ENCODE measurements at places on chromosomes 3 and 15.

DNA sequence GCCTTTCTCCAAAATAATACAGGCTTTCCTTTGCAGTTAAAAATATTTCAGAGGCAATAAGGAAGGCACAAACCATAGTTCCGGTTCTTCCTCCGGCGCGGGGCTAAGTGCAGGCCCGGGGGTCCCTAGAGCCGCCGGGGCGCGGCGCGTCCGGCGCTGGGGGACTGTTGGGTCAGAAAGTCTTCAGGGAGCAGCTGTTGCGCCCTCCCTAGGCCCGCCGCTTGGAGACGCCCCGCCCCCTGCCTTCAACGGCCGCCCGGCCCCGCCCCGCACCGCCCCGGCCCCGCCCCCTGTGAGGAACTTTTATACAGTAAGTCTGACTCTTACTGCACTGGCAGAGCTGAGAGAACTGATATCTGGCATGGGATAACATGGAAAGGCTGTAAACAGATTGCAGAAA lies 283.1 kb upstream of the ARL6 start:
- DNase-seq, result no peak

DNA sequence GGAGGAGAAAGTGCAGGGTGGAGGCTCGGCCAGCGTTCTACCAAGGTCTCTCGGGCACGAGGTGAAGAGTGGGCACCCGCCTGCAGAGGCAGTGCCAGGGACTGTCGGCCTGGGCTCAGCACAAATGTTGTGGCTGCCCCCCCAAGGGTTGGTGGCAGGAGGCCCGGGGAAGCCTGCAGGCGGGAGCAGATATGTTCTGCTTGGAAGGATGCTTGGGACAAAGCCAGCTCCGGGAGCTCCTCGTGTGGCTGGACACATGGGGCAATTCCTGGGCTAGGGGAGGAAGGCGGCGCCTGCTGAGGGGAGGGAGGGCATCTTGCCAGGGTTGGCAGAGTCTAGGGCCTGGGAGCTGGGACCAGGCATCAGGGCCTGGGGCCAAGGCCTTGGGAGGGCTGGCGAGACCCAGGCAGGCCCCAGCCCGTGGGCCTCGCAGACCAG lies 30.4 kb upstream of the FBLN2 start:
- DNase-seq, result no peak

- DNase-seq, result no peak
Measured at GRCh38 chr3:178703268-178703975, 167.2 kb downstream of the KCNMB2 start.

DNA sequence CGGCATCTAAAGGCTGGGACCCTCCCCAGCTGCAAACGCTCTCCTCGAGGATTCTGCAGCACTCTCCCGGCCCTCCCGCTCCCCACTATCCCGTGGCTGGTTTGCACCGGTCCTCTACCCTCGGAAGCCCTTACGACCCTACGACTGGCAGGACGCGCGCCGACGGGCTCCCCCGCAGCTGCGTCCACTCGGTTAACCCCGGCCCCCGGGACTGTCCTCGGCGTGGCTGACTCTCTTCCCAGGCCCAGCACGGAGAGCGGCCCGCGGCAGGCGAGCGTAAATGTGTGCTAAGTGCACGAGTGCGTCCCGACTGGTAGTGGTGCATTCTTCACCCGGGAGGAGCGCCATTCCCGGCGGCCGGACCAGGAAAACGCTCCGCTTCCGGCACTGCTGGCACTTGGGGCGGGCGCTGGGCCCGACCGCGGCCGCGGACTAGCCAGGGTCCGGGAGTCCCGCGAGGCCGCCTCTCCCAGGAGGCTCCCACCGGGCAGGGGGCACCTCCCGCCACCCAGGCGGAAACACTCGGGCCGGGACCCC lies 508 bp downstream of the GORASP1 start:
- no peak for DNase-seq

- peak; percentile 31 for DNase-seq
Measured at GRCh38 chr3:14203521-14204079, 25.0 kb downstream of the LSM3 start.

GRCh38 chr3:113626503-113627371 lies 69.7 kb downstream of the USF3 start:
- DNase-seq, result no peak

- DNase-seq, result no peak
Measured at GRCh38 chr3:33437556-33438283, 2.5 kb downstream of the UBP1 start.

GRCh38 chr3:178152031-178152806 lies 384.0 kb upstream of the KCNMB2 start:
- DNase-seq, result no peak

DNA sequence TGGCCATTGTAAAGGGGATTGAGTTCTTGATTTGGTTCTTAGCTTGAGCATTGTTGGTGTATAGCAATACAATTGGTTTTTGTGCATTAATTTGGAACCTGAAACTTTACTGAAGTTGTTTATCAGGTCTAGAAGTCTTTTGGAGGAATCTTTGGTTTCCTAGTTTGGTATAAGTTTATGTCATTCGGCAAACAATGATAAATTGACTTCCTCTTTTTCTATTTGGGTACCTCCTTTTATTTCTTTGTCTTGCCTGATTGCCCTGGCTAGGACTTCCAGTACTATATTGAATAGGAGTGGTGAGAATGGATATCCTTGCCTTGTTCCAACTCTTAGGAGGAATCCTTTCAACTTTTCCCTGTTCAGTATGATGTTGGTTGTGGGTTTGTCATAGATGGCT lies 32.1 kb downstream of the SPESP1 start:
- DNase-seq, result no peak

- DNase-seq, result no peak
Measured at GRCh38 chr15:49196856-49197255, 26.8 kb downstream of the GALK2 start.

- no peak for DNase-seq
Measured at GRCh38 chr3:64773137-64773536, 85.3 kb upstream of the ADAMTS9 start.

GRCh38 chr3:52915294-52915693 lies 17.9 kb upstream of the STIMATE start:
- no peak for DNase-seq

GRCh38 chr3:6523043-6523442 lies 337.9 kb upstream of the GRM7 start:
- DNase-seq, result no peak

GRCh38 chr15:50710585-50710984 lies 24.0 kb upstream of the TRPM7 start:
- DNase-seq, result no peak

- DNase-seq, result no peak
Measured at GRCh38 chr3:8152821-8153418, 348.7 kb upstream of the LMCD1 start.

GRCh38 chr3:5731100-5731499 lies 543.6 kb downstream of the EDEM1 start:
- no peak for DNase-seq

GRCh38 chr3:57803647-57804081 lies 47.6 kb downstream of the SLMAP start:
- peak; percentile 9 for DNase-seq

DNA sequence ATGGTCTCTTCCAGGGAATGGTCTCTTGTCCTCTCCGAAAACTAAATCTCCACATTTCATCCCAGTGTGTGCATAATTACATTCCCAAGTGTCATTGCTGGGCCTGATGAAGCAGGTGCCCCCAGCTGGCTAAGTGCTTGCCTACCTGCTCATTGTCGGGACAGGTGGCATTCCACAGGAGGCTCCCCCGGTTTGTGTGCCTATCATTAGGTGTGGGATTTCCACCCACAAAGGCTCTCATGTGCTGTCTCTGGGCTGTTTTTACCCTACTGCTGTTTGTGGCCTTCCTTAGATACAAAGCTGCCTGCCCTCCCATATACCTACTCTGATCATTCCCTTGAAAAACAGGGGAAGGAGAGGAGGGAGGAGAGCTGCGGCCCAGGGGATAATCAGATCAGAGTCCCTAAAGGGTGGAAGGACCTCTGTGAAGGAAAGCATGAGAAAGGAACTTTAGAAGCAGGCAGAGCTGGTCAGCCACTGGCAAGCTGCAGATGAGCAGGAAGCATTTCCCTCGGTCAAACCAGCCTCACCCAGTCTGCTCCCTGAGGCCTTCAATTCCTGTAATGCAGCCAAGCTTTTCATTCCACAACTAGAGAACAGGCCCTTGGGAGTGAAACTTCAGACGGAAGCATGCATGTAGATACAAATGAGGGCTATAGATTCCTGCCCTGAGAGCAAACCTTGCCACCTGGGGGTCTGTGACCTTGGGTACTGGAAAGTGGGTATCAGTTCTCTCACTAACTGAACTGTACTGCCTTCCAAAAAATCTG lies 60.7 kb upstream of the HEG1 start:
- no peak for DNase-seq

All from CD4-positive, alpha-beta memory T cell (primary cell).